Stimulated activated CD8-positive, alpha-beta memory T cell treated with anti-CD3 and anti-CD28 coated beads, Interleukin-12 subunit alpha, Interleukin-12 subunit beta, amount 100 ng/mL, for 4 hours (primary cell): ENCODE measurements at places on chromosomes 6 and 20.

DNA sequence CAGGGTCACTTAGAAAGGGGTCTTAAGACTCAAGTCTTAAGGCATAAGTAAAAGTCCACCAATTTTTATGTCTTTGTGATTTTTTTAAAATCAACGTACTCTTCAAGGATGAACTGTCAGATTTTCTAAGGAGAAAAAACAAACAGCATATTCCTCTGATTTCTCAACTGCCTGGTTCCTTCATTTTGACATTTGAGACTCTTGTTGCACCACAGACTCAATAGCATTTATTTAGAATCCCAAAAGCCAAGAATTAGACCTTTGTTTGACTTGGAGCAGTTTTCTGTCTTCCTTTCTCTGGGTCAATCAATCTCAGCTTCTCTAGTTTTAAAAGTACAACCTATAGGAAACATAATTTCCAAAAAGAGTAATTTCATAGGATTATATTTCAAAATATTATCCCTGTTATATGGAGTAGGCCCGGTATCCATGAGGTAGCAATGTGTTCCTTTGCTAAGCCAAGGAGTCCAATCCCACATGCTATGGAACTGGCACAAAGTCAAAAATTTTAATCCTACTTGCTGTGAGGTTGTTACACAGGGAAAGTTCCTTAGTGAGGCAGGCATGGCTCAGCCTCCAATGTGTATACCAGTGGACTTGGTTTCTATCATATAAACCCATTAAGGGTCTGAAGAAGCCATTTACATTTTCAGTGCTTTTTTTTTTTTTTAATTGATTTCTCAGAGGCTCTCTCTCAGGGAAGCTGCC, 405.7 kb downstream of the KIF16B start:
- no peak for DNase-seq

DNA sequence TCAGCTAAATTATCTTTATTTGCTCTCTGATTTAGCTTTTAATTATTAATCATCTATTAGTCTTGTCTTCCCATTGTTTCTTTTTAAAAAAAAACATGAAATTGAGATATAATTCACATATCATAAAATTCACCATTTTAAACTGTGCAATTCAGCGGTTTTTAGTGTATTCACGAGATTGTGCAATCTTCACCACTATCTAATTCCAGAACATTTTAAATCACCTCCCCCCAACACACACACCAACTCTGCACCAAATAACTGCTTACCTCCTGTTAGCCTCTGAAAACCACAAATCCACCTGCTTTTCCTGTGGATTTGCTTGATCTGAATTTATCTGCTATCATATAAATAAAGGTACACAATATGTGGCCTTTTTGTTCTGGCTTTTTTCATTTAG, 8.8 kb upstream of the ABRACL start:
- no peak for DNase-seq

GRCh38 chr6:131898718-131899117, 52.5 kb downstream of the CCN2 start:
- DNase-seq = no peak

- no peak for DNase-seq
Measured at GRCh38 chr6:115133790-115134189, 791.0 kb upstream of the HS3ST5 start.

DNA sequence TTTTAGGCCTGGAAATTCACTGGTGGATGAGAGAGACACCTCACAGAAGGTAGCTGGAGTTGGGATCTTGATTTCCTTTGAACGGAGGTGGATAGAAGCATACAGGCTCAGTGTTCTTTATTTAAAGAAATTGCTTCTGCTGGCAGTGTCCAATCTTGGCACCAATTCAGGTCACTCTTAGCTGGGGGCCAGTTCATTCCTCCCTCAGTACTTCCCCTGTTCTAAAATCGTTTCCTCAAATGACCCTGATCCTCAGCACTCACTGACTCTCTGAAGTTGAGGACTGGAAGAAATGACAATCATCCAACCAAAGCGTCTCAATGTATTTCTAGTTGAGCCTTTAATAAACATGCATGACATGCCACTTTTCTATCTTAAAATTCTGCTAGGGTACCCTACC, 472.5 kb upstream of the BTBD3 start:
- DNase-seq = no peak
